ENCODE measurements at places on chromosomes 6 and 20. TPM values are rescaled to one million over a fixed set of nuclear protein-coding genes. Genes with fewer than 3 reads are reported as not detected.

GRCh38 chr6:164039954-164040375, 625.4 kb downstream of the QKI start:
- peak; percentile 81 for DNase-seq

DNA sequence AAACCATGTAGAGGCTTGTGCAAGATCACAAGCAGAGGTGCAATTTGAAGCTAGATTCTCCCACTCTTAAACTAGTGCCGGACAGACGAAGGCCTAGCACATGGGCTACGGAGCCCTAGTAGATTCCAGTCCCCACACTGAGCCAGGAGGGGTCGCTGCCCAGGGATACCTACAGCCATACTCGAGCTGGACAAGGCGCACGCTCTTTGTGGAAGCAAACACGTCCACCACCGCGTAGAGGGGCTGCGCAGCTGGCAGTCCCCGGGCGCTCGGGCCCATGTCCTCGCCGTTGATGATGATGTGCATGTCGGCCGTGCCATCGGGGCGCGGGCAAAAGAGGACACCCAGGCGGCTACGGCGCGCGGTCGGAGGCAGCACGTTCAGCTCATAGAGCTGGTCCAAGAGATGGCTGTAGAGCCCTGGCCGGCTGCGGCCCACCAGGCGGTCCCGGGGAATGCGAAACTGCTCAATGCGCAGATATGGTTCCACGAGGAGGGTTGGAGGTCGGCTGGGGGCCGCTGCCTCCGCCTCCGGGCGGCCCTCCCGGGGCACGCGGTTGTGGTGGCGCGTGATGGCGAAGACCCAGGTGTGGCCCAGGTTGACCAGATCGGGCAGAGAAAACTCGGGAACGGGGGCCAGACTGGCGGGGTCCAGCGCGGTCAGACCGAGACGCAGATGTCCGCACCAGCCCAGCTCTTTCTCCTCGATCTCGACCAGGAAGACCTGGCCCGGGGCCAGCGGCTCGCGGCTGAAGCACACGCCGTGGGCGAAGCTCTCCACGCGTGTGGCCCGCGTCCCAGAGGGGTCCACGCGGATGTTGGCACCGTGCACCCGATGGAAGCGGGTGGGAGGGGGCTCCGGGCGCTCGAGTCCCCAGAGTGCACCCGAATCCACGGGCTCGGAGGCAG, 677 bp downstream of the NEURL2 start:
- peak; percentile 85 for DNase-seq

FERMT1 gene
- 5.3 TPM for total RNA-seq

DNA sequence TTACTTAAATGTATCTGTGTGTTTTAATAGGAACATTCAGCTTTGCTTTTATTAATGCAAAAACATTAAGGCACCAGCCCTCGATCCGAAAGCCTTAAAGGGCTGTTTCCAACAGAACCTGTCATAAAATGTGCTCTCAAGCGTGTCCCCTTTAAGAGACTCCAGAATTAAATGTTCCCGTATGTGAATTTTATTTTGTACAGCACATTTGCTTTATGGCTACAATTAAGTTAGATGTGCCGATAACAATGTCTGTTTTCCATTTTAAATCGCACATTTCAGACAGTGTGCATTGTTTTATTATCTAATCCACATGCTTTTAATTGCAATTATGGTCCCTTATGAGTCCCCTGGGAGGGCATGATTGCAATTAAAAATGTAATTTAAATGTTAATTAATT, 198.9 kb downstream of the TSHZ2 start:
- DNase-seq: no peak

GRCh38 chr20:15220009-15220656, 882.7 kb upstream of the FLRT3 start:
- no peak for DNase-seq

DNA sequence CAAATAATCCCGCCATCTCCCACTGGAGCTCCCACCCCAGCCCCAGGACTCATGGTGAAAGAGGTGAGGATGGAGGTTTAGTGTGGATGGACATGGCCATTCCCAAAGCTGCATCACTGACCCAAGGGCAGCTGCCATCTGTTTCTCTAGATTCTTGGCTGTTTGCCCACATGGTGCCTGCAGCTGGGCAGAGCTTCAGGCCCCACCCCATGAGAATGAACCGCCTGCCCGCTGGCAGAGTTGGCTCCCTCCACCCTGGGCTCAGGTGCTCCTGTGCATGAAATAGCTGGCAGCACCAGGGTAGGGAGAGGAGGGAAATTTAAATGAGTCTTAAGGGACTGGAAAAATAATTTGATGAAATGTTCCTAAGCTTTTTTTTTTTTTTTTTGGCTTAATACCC, 17.4 kb downstream of the SCML4 start:
- no peak for DNase-seq

- DNase-seq: no peak
Measured at GRCh38 chr6:33807606-33808005, 3.8 kb upstream of the MLN start.

GRCh38 chr20:64188091-64188490, 23.8 kb downstream of the MYT1 start:
- no peak for DNase-seq

- no peak for DNase-seq
Measured at GRCh38 chr20:18972251-18972876, 158.8 kb downstream of the SCP2D1 start.

DNA sequence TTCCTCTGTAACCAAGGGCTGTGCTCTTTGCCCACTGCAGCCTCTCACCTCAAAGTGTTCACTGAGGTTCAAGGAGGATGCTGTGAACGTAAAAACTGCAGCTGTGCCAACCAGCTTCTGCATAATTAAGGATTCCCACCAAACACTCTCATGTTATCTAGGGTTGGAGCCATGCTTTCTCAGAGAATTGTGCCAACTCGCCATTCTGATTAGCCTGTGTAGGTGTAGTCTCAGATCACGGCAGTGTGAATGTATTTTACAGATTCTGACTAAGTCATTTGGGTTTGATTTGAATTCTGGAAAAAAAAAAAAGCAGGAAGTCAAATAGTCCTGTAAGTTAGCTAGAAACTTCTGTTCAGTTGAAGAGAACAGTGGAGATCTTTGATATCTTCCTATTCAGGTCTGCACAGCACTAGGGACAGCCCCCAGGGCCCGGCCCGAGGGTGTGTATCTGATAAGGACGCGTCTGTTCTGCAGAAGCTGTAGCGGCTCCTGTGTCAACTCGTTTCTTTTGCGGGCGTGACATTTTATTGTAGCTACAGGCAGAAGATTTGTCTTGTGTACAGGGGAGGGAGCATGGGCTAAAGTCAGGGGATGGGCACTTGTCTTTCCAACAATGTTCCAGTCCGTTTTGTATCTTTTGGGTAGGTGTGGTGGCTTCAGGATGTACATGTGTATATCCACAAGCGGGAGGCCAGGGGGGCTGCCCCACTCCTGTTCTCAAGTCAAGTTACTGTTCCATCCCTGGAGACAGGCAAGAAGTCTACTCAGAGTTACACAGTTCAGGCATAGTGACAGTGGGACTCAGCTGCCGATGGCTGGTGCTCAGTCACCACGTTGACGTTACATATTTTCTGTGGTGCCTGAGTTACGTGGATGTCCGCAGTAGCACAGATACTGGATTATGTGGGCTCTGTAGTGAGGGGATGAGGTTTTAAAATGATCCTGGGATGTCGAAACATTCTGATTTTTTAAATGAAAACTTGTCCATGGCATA, 12.4 kb downstream of the IRF4 start:
- DNase-seq: no peak

- DNase-seq: no peak
Measured at GRCh38 chr6:104951677-104952076, 5.2 kb upstream of the LIN28B start.

GRCh38 chr6:154440022-154440421, 70.5 kb downstream of the CNKSR3 start:
- DNase-seq: no peak

- no peak for DNase-seq
Measured at GRCh38 chr6:109446072-109446471, 5.5 kb downstream of the SMPD2 start.

LAMA2 gene
- total RNA-seq: 91.7 TPM

- no peak for DNase-seq
Measured at GRCh38 chr6:139020689-139021088, 7.9 kb upstream of the ABRACL start.

GRCh38 chr20:43969028-43969447, 54.4 kb downstream of the TOX2 start:
- DNase-seq: no peak

- DNase-seq: no peak
Measured at GRCh38 chr20:61502433-61502832, 250.4 kb downstream of the CDH4 start.

GRCh38 chr6:38942965-38943364, 105.6 kb upstream of the GLP1R start:
- no peak for DNase-seq

DNA sequence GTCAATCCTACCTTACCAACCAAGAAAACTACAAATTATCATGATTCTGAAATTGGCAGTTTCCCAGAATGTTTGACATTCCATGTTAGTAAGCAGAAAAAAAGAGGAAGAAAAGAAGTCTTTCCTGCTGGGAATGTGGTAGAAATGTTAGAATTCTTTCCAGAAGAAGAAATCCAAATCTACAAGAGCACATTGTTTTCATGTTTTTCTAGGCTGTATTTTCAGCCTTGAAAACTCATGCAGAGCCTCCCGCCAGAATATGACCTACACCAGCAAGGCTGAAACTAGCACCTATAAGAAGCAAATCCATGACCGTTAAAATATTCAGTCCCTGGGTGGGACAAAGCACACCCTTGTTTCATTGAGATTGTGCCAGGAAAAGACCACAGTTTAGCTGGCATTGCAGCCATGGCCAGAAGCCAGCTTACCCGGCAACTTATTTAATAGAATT, 259.4 kb downstream of the GJA1 start:
- DNase-seq: no peak

PTK6 gene
- total RNA-seq: 4.5 TPM

GRCh38 chr6:159915397-159915796, 24.6 kb downstream of the MAS1 start:
- no peak for DNase-seq

DNA sequence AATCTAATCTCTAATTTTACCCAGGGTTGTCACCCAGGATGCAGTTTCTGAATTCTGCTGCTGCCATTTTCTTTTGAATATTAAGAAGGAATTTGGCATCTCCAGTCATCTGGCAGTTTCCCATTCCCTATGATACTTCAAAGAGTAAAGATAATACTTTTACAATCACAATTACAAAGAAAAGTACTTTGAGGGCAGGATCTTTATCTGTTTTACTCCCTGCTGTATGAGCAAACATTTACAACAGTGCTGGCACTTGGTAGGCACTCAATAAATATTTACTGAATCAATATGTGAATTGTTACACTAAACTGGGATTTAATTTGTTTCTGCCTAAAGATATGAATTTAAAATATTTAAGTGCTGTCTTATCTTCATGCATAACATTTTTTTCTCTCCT, 224.9 kb downstream of the EPHA7 start:
- DNase-seq: no peak

DNA sequence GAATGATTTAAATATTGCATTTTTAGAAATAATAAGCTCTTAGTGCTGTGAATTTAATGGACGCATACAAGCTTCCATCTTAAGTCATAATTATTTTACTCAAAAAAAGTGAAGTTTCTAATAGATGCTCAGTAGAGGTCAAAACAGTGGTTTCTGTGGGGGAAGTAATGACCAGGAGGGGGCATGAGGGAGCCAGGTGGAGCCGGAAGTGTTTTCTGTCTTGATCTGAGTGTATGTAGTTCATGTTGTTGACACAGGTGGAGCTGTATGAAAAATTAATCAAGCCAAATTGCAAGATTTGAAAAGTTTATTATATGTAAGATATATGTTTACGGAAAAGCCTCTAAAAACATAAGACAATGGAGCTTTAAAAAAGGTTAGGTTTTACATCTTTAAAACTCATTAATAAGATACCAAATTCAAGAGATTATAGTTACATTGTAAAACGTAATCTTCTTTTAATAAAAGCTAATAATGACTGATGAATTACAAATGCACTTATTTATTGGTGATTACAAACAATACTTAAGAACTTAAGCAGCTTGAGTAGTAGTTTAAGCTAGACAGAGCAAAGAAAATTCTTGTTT, 68.0 kb downstream of the PLAGL1 start:
- DNase-seq: no peak

DNA sequence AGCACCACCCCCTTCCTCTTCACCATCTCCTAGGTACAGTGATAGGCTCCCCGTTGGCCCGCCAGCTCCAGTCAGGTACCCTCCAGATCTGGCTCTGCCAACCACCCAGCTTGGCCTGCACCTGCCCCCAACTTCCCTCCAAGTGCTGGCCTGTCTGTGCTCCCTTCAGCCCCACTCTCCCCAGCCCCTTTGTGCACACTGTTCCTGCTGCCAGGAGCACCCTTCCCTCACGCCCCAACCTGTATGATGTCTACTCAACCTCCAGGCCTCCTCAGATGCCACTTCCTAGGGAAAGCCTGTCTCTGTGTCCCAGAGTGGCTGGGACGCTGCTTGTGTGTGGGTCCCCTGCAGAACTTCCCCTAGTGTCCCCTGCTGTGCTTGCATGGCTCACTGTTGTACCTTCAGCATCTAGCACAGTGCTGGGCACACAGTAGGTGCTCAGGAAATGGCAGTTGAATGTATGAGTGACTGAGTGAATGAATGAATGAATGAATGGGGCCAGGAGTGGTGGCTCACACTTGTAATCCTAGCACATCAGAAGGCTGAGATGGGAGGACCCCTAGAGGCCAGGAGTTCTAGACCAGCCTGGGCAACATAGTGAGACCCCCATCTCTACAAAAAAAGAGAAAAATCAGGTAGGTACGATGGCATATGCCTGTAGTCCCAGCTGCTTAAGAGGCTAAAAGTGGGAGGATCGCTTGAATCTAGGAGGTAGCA, 3.0 kb downstream of the ZBP1 start:
- DNase-seq: no peak

CTCFL gene
- not detected for total RNA-seq

- no peak for DNase-seq
Measured at GRCh38 chr6:92577077-92577719, 842.2 kb downstream of the EPHA7 start.

DNA sequence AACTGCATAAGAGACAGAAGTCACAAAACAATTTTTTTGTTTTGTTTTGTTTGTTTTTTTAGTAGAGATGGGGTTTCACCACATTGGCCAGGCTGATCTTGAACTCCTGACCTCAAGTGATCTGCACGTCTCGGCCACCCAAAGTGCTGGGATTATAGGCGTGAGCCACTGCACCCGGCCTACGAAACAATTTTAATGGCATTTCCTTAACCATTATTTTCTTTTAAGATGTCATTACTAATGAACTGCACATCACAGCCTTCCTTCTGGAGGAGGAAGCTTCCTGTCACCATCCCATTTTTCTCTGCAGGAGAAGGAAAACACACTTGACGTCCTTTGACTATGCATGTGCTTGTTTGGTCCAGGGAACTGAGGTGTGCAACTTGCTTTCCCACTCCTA, 125.3 kb upstream of the AKIRIN2 start:
- DNase-seq: no peak

XKR7 gene
- not detected for total RNA-seq

DNA sequence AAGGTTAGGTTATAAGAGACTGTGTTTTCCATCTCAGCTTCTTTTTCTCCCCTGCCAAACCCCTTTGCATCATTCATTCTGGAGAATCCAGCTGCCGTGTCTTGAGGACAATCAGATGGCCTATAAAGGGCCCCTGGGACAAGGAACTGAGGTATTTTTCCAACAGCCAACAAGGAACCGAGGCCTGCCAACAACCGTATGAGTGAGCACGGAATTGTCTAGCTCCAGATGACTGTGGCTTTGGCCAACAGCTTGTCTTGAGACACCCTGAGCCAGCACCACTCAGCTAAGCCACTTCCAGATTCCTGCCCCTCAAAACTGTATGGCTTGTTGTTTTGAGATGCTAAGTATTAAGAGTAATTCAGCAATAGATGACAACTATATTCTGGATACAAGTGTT, 433.7 kb upstream of the HSF2 start:
- no peak for DNase-seq
